Uterus (tissue), 4 donors: ENCODE measurements at places on chromosomes 5 and 9. TPM values are rescaled to one million over a fixed set of nuclear protein-coding genes. Genes with fewer than 3 reads are reported as not detected.

The PCDHGB1 gene
- not detected for total RNA-seq

The PCSK1 gene
- 0.14 TPM for total RNA-seq

The TMEM171 gene
- total RNA-seq, result not detected

The RNF44 gene
- total RNA-seq, result 32.6 TPM

The TUSC1 gene
- total RNA-seq, result 25.1 TPM

The HAND1 gene
- 0.14 TPM for total RNA-seq

The SAPCD2 gene
- not detected for total RNA-seq

The PCDHA12 gene
- total RNA-seq, result 1.3 TPM

The SEMA5A gene
- 129 TPM for total RNA-seq

The PCDHGB7 gene
- total RNA-seq, result 12.6 TPM

The IFNA2 gene
- not detected for total RNA-seq

The ADGRD2 gene
- not detected for total RNA-seq
